Trophoblast cell (in vitro differentiated cells and primary cell): ENCODE measurements at places on chromosomes 13 and 19.

GRCh38 chr13:67769987-67770341, 539.8 kb upstream of the PCDH9 start:
- no peaks in the 10 kb centered on the region for H3K4me1 ChIP-seq
- H3K36me3 ChIP-seq: no peaks in the 10 kb centered on the region
- H3K27me3 ChIP-seq: no peaks in the 10 kb centered on the region

GRCh38 chr19:32673573-32673972, 1.4 kb downstream of the ANKRD27 start:
- no peak for DNase-seq
- no peaks in the 10 kb centered on the region for H3K36me3 ChIP-seq
- no peak overlapping the region for H3K27ac ChIP-seq
- no peak overlapping the region for H3K4me3 ChIP-seq

DNA sequence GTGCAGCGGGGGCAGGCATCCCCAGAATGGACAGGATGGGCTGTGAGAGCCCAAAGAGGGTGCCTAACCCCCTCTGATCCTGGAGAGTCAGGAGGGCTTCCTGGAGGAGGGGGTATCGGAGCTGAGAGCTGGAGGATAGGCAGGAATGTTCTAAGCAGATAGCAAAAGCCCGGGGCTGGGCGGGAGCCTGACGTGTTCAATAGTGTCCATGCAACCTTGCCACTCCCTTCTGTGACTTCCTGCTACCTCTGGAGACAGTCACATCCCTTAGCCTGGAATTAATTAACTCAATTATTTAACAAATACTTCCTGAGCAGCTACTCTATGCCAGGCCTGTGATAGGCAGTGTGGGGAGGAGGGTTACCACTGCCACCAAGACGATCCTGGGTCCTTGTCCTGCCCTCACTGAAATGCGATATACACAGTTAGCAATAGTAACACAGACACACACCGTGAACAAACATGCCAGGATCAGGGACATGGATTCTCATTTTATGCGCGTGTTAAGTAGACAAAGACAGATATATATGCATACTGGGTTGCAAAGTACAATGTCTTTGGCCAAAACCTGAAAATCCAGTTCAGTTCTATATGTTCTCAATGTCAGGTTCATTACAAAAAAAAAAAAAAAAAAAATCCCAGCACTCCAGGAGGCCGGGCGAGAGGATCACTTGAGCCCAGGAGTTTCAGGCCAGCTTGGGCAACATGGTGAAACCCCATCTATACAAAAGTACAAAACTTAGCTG, 10.7 kb downstream of the AP2S1 start:
- peak; percentile 46 for DNase-seq
- H3K4me3 ChIP-seq: no peak overlapping the region
- H3K36me3 ChIP-seq: peaks cover 64% of the 10 kb centered on the region
- no peak overlapping the region for H3K27ac ChIP-seq
- H3K4me1 ChIP-seq: peaks cover 20% of the 10 kb centered on the region

DNA sequence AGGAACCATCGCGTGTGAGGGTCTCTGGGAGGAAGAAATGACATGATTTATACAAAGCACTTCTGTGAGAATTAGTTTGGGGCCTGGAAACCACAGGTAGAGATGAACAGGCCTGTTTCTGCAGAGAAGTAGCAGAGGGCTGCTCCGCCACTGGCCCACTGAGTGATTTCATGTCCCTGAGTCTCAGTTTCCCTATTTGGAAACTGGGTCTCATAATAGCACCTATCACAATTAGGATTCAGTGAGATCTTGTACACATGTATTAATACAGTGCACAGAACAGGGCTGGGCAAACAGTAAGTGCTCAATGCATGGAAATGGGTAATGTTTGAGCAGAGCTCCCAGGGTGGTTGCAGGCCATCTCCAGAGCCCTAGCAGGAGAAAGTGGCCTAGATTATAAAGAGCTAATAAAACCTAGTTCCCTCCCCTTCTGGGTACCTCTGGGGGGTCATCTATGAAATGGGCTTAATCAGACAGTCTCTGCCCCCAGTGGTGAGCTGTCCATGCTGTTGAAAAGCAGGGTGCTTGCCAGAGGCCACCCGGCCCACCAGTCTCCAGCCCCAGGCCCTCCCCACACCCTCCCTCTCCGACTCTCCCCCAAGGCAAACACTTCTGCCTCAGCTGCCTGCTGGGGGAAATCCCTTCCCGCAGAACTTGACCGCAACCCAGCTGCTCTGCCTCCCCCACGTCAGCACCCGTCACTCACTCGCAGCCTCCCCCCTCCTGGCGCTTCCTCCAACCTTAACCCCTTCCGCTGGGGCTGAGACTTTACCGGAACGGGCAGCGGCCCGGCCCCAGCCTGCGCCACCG, 4.5 kb downstream of the BCL3 start:
- peak; percentile 92 for DNase-seq
- H3K36me3 ChIP-seq: no peaks in the 10 kb centered on the region
- H3K27me3 ChIP-seq: peaks cover 26% of the 10 kb centered on the region
- H3K4me3 ChIP-seq: no peak overlapping the region
- H3K27ac ChIP-seq: no peak overlapping the region

DNA sequence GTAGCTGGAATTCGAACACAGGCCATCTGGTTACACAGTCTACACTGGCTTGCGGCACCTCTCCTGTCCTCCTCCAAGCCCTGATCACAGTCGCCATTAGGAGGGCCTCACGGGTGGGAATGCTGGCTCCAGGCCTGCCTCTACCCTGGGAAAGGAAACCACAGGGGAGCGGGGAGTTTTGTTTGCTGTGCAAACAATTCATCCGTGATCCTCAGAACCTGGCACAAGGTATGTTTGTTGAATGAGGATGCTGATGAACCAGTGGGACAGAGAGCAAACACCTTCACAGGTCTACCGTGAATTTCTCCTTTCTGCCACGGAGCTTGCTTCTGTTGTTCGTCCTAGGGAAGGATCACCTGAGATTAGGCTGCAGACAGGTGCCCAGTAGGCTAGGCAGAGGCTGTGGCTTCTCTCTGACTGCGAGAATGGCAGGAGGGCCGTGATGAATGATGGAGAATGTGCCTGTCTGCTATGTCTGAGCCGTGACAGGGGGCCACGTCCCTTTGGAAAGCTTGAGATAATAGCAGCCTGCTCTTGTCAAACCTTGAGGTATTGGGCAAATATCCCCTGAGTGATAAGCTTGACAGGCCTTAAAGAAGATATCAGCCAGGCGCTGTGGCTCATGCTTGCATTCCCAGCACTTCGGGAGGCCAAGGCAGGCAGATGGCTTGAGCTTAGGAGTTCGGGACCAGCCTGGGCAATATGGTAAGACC, 36.7 kb downstream of the PIN1 start:
- no peak overlapping the region for H3K27ac ChIP-seq
- H3K27me3 ChIP-seq: no peaks in the 10 kb centered on the region
- no peak for DNase-seq

- H3K27me3 ChIP-seq: no peaks in the 10 kb centered on the region
- H3K36me3 ChIP-seq: no peaks in the 10 kb centered on the region
- peak; percentile 86 for DNase-seq
Observed at GRCh38 chr19:17784201-17785008, 10.5 kb upstream of the B3GNT3 start.

GRCh38 chr13:89827552-89827951, 1519.9 kb upstream of the MIR17HG start:
- no peaks in the 10 kb centered on the region for H3K36me3 ChIP-seq
- no peak overlapping the region for H3K27ac ChIP-seq
- no peaks in the 10 kb centered on the region for H3K27me3 ChIP-seq
- H3K4me3 ChIP-seq: no peak overlapping the region

GRCh38 chr19:23776507-23777205, 18.0 kb upstream of the ZNF681 start:
- H3K27me3 ChIP-seq: no peaks in the 10 kb centered on the region
- no peak overlapping the region for H3K4me3 ChIP-seq
- no peak overlapping the region for H3K27ac ChIP-seq
- DNase-seq: peak; percentile 70
- no peaks in the 10 kb centered on the region for H3K4me1 ChIP-seq

DNA sequence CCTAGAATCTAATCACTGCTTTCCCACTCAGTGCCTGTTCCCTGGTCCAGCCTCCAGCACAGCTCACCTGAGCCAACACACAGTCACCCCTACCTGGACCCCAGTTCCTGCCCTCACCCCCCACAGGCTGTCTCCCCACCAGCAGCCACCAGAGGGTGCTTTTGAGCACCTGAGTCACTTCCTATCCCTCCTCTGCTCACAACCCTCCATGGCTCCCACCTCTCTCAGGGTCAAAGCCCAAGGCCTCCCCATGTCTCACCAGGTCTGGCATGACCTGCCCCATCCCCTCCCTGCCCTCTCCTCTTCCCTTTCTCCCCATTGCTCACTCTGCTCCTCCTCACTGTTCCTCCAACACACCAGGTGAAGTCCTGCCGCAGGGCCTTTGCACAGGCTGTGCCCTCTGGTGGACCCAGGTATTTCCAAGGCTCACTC, 7.1 kb upstream of the DPP9 start:
- no peak overlapping the region for H3K27ac ChIP-seq
- no peak overlapping the region for H3K4me3 ChIP-seq
- DNase-seq: no peak

GRCh38 chr13:98761126-98761985, 8.9 kb upstream of the SLC15A1 start:
- H3K27me3 ChIP-seq: no peaks in the 10 kb centered on the region
- no peak for DNase-seq
- no peak overlapping the region for H3K27ac ChIP-seq

- H3K27me3 ChIP-seq: no peaks in the 10 kb centered on the region
- H3K27ac ChIP-seq: no peak overlapping the region
- no peaks in the 10 kb centered on the region for H3K36me3 ChIP-seq
- DNase-seq: peak; percentile 84
Observed at GRCh38 chr13:112032186-112032993, 34.6 kb upstream of the SOX1 start.

DNA sequence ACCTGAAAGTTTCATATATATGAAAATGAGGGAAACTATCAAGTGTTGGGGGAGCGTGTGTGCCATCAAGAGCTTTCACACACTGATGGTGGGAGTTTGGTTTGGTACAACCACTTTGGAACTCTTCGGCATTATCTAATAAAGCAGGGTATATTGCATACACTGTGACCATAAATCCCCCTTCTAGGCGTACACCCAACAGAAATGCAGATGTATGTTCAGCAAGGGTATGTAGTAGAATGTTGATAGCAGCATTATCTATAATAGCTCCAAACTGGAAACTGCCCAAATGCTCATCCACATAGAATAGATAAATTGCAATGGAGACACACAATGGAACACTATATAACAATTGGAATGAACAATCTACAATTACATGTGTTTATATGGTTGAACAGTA, 70.8 kb downstream of the FAM216B start:
- H3K27me3 ChIP-seq: no peaks in the 10 kb centered on the region
- no peak for DNase-seq
- H3K4me3 ChIP-seq: no peak overlapping the region

- DNase-seq: no peak
- H3K4me1 ChIP-seq: no peaks in the 10 kb centered on the region
- H3K36me3 ChIP-seq: peaks cover 3% of the 10 kb centered on the region
- H3K27ac ChIP-seq: no peak overlapping the region
Observed at GRCh38 chr13:43107780-43108179, 84.4 kb downstream of the DNAJC15 start.

GRCh38 chr19:12346896-12347295, 13.5 kb upstream of the ZNF563 start:
- no peak overlapping the region for H3K4me3 ChIP-seq
- H3K4me1 ChIP-seq: no peaks in the 10 kb centered on the region
- no peaks in the 10 kb centered on the region for H3K27me3 ChIP-seq
- H3K27ac ChIP-seq: no peak overlapping the region
- no peak for DNase-seq
- H3K36me3 ChIP-seq: peaks cover 7% of the 10 kb centered on the region

DNA sequence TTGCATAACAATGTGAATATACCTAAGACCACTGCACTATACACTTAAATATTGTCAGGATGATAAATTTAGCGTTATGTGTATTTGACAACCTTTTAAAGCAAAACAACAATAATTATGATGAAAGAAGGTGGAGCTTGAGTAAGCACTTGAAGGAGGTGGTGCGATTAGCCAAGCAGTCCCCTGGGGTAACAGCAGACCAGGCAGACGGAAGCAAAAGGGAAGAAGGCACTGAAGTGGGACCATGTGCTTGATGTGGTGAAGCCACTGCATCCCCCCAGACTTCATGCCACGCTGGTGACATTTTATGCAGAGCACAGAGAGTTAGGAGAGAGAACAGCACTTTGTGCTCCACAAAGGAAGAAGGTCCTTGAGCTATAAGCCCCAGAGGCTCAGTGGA, 58.3 kb upstream of the ZNF507 start:
- H3K4me1 ChIP-seq: no peaks in the 10 kb centered on the region
- no peaks in the 10 kb centered on the region for H3K27me3 ChIP-seq
- no peak for DNase-seq
- no peaks in the 10 kb centered on the region for H3K36me3 ChIP-seq
- H3K27ac ChIP-seq: no peak overlapping the region
- no peak overlapping the region for H3K4me3 ChIP-seq

- H3K27ac ChIP-seq: no peak overlapping the region
- H3K4me3 ChIP-seq: no peak overlapping the region
- DNase-seq: no peak
- H3K4me1 ChIP-seq: peaks cover 49% of the 10 kb centered on the region
Observed at GRCh38 chr13:112714376-112715174, 24.7 kb downstream of the ATP11A start.

GRCh38 chr19:52941941-52942385, 18.7 kb upstream of the ZNF888 start:
- DNase-seq: peak; percentile 71
- H3K4me1 ChIP-seq: peaks cover 23% of the 10 kb centered on the region

- H3K4me3 ChIP-seq: no peak overlapping the region
- H3K27ac ChIP-seq: no peak overlapping the region
- H3K27me3 ChIP-seq: no peaks in the 10 kb centered on the region
- peaks cover 3% of the 10 kb centered on the region for H3K4me1 ChIP-seq
Observed at GRCh38 chr13:113403255-113404104, 39.5 kb upstream of the GRTP1 start.

DNA sequence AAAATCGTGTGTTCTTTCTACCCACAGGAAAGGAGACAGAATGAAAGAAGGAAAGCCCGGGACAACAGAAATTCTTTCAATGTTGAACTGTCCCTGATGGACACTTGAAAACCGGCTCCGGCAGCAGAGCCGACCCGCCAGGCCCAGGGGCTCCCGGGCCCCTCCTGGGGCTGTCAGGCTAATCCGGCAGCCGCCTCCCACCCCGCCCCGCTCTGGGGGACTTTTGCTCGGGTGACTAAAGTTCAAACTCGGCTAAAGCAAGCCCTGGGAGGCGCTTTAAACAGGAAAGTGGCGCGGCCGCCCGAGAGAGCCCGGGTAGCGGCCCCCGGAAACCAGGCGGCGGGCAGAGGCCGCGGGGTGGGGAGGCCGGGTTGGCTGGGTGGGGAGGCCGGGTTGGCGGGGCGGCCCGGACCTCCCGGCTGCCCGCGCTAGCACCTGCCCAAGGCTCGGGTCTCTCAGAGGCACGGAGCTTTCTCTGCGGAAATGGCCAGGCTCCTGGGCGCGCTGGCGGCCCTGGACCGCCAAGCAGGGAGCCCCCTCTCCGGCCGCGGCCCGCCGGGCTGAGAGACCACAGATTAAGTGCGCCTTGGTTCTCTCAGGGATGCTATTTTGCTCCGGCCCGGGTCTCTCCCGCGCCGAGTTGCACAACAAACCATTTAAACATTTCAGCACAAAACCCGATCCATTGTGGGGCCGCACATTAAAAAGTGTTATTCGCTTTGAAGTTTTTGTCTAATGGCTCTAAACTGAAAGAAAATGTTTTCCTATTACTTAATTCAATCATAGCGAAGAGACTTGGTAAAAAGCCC, 2.6 kb upstream of the GSX1 start:
- H3K4me3 ChIP-seq: no peak overlapping the region
- H3K27me3 ChIP-seq: peaks cover 59% of the 10 kb centered on the region
- H3K36me3 ChIP-seq: no peaks in the 10 kb centered on the region

- no peak overlapping the region for H3K4me3 ChIP-seq
- no peak overlapping the region for H3K27ac ChIP-seq
- no peaks in the 10 kb centered on the region for H3K27me3 ChIP-seq
- peaks cover 10% of the 10 kb centered on the region for H3K4me1 ChIP-seq
Observed at GRCh38 chr19:40335101-40335500, 13.1 kb downstream of the C19orf47 start.
